ENCODE measurements at places on chromosomes 6 and 20. TPM values are rescaled to one million over a fixed set of nuclear protein-coding genes. Genes with fewer than 3 reads are reported as not detected.

- H3K4me1 ChIP-seq, result no peaks in the 10 kb centered on the region
- no peak overlapping the region for H3K4me3 ChIP-seq
- H3K36me3 ChIP-seq, result no peaks in the 10 kb centered on the region
These were observed 228.1 kb downstream of the CDC5L start for GRCh38 chr6:44615621-44616020.

DNA sequence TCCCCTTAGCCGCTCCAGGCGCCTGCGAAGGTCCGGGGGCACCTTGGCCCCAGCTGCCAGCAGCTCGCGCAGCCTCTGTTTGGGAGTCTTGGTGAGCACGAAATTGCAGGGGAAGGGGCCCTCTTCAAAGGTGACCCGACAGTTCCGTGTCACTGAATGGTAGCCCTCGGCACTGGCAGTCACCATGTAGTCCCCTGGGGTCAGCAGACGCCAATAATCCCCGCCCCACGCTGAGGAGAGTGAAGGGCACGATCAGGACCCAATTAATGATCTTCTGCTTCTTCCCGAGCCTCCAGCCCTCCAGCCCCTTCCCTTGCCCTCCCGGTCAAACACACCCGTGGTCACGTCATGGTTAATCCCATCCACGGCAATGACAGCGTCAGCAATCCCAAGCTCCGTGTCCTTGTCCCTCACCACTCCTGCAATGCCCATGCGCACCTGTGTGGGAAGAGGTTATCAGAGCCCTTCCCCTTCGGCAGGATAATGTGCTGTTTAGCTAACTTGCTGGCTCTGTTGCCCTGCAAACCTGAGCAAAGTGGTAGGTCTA is 6.2 kb downstream of the CPXM1 start:
- no peak overlapping the region for H3K27ac ChIP-seq
- no peaks in the 10 kb centered on the region for H3K4me1 ChIP-seq
- H3K36me3 ChIP-seq, result no peaks in the 10 kb centered on the region
- H3K4me3 ChIP-seq, result no peak overlapping the region

DNA sequence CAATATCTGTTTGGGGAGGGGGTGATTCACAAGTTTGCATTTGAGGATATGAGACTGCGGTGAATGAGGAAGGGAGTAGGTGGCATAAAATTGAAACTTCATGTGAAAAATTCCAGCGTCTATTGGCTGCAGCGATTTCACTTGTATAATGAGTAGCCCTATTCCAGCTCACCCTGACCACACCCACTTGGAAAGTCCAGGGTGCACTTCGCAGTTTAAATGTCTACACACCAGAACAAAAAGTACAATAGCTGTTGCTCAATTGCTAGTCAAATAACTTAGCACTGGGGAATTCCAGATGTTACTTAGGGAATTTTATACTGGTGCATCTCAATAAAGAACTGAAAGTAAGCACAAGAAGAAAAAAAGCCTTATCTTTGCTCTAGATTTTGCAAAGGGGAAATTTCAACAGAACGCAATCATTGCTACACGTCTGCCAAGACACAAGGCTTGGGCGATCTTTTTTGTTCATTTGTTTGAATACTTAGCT is 6.3 kb downstream of the TNFAIP3 start:
- H3K4me3 ChIP-seq, result peak overlapping the region; percentile 91
- H3K27ac ChIP-seq, result peak overlapping the region; percentile 93
- DNase-seq, result peak; percentile 92
- peaks cover 100% of the 10 kb centered on the region for H3K36me3 ChIP-seq

GRCh38 chr6:169752074-169752623 is 727 bp downstream of the ERMARD start:
- peaks cover 29% of the 10 kb centered on the region for H3K4me1 ChIP-seq
- H3K4me3 ChIP-seq, result peak overlapping the region; percentile 95
- DNase-seq, result peak; percentile 26
- peaks cover 29% of the 10 kb centered on the region for H3K36me3 ChIP-seq
- no peaks in the 10 kb centered on the region for H3K27me3 ChIP-seq

- H3K36me3 ChIP-seq, result peaks cover 15% of the 10 kb centered on the region
- H3K4me3 ChIP-seq, result peak overlapping the region; percentile 30
- peak overlapping the region; percentile 72 for H3K27ac ChIP-seq
- peaks cover 13% of the 10 kb centered on the region for H3K27me3 ChIP-seq
- peaks cover 60% of the 10 kb centered on the region for H3K4me1 ChIP-seq
These were observed 22.4 kb upstream of the SNX9 start for GRCh38 chr6:157800420-157801237.

NKX2-4 gene
- total RNA-seq, result not detected

All from activated CD4-positive, alpha-beta memory T cell treated with anti-CD3 and anti-CD28 coated beads for 36 hours (primary cell).